H1 (cell line): ENCODE measurements at places on chromosomes 2 and 18. TPM values are rescaled to one million over a fixed set of nuclear protein-coding genes. Genes with fewer than 3 reads are reported as not detected.

- no peak overlapping the region for H3K4me3 ChIP-seq
- no peaks in the 10 kb centered on the region for H3K27me3 ChIP-seq
- DNase-seq = no peak
- no peak overlapping the region for H3K27ac ChIP-seq
These were observed 41.3 kb downstream of the LHCGR start for GRCh38 chr2:48714245-48714644.

The CD302 gene
- 0.61 and 0.76 TPM in 2 replicates for total RNA-seq

- no peak overlapping the region for H3K4me3 ChIP-seq
- H3K4me1 ChIP-seq = peaks cover 5% of the 10 kb centered on the region; the same call in 1 of the 2 replicates
- H3K27me3 ChIP-seq = no peaks in the 10 kb centered on the region
- no peaks in the 10 kb centered on the region for H3K36me3 ChIP-seq
- no peak overlapping the region for H3K27ac ChIP-seq
These were observed 2.5 kb downstream of the SLC66A3 start for GRCh38 chr2:11157731-11158130.

The PRLH gene
- not detected in 2 replicates for total RNA-seq

- H3K36me3 ChIP-seq = no peaks in the 10 kb centered on the region
- DNase-seq = no peak
- H3K27ac ChIP-seq = no peak overlapping the region
- H3K27me3 ChIP-seq = no peaks in the 10 kb centered on the region
These were observed 78.4 kb downstream of the EPAS1 start for GRCh38 chr2:46375566-46376125.

GRCh38 chr18:58896734-58897508 lies 32.2 kb downstream of the ZNF532 start:
- H3K27me3 ChIP-seq = no peaks in the 10 kb centered on the region
- peaks cover 19% of the 10 kb centered on the region for H3K4me1 ChIP-seq
- H3K27ac ChIP-seq = no peak overlapping the region
- peaks cover 6% of the 10 kb centered on the region for H3K36me3 ChIP-seq
- no peak for DNase-seq
- no peak overlapping the region for H3K4me3 ChIP-seq

- no peaks in the 10 kb centered on the region for H3K4me1 ChIP-seq
- H3K27me3 ChIP-seq = no peaks in the 10 kb centered on the region
- no peak overlapping the region for H3K27ac ChIP-seq
- no peaks in the 10 kb centered on the region for H3K36me3 ChIP-seq
These were observed 143.3 kb downstream of the MREG start for GRCh38 chr2:215870088-215870490.

DNA sequence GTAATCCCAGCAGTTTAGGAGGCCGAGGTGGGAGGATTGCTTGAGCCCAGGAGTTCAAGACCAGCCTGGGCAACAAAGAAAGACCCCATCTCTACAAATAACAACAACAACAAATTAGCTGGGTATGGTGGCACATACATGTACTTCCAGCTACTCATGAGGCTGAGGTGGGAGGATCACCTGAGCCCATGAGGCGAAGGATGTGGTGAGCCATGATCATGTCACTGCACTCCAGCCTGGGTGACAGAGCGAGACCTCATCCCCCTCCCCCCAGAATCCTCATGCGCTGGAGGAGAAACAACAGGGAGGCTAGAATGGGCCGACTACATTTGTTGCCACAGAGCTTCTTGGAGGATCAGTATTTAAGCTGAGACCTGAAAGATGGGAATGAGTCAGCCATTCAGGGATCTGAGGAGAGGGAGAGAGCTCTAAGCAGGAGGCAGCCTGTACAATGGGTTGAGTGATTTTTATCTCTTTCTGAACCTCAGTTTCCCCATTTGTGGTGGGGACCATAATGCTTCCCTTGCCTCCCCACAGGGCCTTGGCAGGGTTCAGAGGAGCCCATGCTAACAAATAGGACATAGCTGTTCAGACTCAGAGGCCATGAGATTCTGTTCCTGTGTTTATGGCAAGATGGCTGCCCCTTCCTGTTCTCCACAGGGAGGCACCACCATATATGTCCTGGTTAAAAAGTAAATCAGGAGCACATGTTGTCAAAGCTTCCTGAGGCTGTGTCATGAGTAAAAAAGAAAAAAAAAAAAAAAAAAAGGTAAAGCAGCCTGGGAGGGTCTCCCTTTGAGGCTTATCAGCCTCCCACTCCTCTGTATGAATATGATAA lies 131.4 kb upstream of the HAAO start:
- H3K4me1 ChIP-seq = peaks cover 21% of the 10 kb centered on the region
- H3K27ac ChIP-seq = peak overlapping the region; percentile 62; the same call in 1 of the 2 replicates
- H3K36me3 ChIP-seq = no peaks in the 10 kb centered on the region
- DNase-seq = no peak
- no peak overlapping the region for H3K4me3 ChIP-seq
- H3K27me3 ChIP-seq = no peaks in the 10 kb centered on the region

- no peaks in the 10 kb centered on the region for H3K36me3 ChIP-seq
- DNase-seq = no peak
- H3K27me3 ChIP-seq = no peaks in the 10 kb centered on the region
- no peak overlapping the region for H3K27ac ChIP-seq
These were observed 2003.8 kb upstream of the PIK3C3 start for GRCh38 chr18:39951142-39951720.

- H3K4me3 ChIP-seq = no peak overlapping the region
- H3K36me3 ChIP-seq = no peaks in the 10 kb centered on the region
- no peak overlapping the region for H3K27ac ChIP-seq
- H3K4me1 ChIP-seq = no peaks in the 10 kb centered on the region
- no peak for DNase-seq
These were observed 170.4 kb upstream of the SESTD1 start for GRCh38 chr2:179435000-179435399.

GRCh38 chr2:195768431-195768830 lies 111.4 kb downstream of the SLC39A10 start:
- H3K4me3 ChIP-seq = no peak overlapping the region
- no peak overlapping the region for H3K27ac ChIP-seq
- no peak for DNase-seq
- no peaks in the 10 kb centered on the region for H3K4me1 ChIP-seq
- H3K27me3 ChIP-seq = no peaks in the 10 kb centered on the region
- no peaks in the 10 kb centered on the region for H3K36me3 ChIP-seq

DNA sequence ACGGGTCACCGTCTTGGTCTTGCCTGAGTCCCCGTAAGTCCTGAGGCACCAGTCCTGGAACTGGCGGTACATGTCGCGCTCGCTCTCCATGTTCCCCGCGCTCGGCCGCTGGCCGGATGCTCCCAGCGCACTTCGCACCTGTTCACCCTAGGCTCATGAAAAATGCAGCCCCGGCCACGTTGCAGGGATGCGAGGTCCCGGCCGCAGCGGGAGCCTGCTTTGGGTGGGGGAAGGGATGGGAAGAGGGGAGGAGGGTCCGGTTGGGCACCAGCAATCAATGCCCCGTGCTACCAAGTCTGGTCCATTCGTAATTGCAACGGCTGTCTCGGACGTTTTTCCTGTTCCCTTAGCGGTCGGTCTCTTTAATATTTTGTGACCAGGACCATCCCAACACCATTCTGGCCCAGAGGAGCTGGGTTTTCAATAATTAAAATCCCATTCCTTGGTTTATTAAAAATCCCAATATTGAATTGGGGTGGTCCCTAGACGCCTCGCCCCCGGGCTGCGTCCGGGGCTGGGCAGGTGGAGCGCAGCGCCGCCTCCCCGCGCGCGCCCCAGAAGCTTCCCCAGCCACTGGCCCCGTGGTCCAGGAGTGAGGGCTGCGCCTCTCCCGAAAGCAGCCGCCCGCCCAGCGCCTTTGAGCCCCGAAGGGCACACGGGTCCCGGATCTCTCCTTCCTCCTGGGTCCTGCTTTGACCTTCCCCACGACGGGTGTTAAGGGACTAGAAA lies 1.4 kb downstream of the NOL4 start:
- peak overlapping the region; percentile 71 for H3K4me3 ChIP-seq
- peak; percentile 82 for DNase-seq
- peaks cover 41% of the 10 kb centered on the region for H3K27me3 ChIP-seq
- H3K27ac ChIP-seq = no peak overlapping the region

The CRYGC gene
- total RNA-seq = not detected in 2 replicates

GRCh38 chr18:13617826-13618515 lies 108.4 kb downstream of the FAM210A start:
- H3K4me1 ChIP-seq = no peaks in the 10 kb centered on the region
- no peak for DNase-seq
- peaks cover 6% of the 10 kb centered on the region; the same call in 1 of the 2 replicates for H3K27me3 ChIP-seq
- H3K4me3 ChIP-seq = no peak overlapping the region
- no peaks in the 10 kb centered on the region for H3K36me3 ChIP-seq

GRCh38 chr18:63890950-63891304 lies 3.4 kb downstream of the SERPINB2 start:
- H3K4me1 ChIP-seq = no peaks in the 10 kb centered on the region
- no peak for DNase-seq
- no peak overlapping the region for H3K27ac ChIP-seq
- no peaks in the 10 kb centered on the region for H3K36me3 ChIP-seq

DNA sequence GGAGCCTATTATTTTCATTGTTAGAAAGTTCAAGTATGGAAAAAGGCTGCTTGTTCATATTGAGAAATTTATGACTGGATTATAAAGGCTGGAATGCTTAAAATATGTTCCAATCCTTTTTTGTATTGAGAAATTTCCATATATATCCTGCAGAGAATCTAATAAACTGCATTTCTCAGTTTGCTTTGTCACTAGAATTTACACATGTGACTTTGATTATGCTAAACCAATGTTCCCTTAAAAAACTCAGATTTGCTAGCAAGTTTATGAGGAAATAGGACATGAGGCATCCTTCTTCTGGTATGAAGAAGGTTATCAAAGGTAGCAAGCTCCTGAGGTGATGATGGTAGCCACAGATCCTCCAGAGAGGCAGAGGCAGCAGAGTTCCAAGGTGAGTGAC lies 29.2 kb upstream of the DSEL start:
- H3K27me3 ChIP-seq = no peaks in the 10 kb centered on the region
- no peaks in the 10 kb centered on the region for H3K4me1 ChIP-seq
- no peaks in the 10 kb centered on the region for H3K36me3 ChIP-seq
- no peak for DNase-seq
- H3K27ac ChIP-seq = no peak overlapping the region

The DES gene
- total RNA-seq = 1.5 and 1.8 TPM in 2 replicates

The SPR gene
- total RNA-seq = 10.7 and 11.5 TPM in 2 replicates

DNA sequence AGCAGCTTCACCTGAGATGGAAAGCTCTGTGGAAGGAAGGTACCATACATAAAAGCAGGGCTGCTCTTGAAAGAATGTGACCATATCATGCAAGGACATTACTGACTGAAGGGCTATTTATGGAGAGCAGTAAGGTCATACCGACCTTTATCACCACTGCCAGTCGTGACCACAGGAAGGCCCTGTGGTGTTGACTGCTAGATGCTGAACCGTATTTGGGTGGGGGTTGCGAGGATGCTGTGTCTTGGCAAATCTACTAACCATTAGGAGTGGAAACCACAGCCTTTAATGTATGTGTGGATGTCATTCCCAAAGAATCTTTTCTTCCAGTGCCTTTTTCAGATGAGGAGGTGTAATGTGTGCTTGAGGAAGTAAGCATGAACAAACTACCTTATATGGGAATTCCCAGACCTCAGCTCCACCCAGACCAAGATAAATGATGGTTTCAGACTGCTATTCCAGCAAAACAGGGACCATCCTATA lies 60.8 kb downstream of the LIMS1 start:
- no peak for DNase-seq
- H3K4me3 ChIP-seq = no peak overlapping the region
- no peak overlapping the region for H3K27ac ChIP-seq
- peaks cover 7% of the 10 kb centered on the region; the same call in 1 of the 2 replicates for H3K4me1 ChIP-seq
- no peaks in the 10 kb centered on the region for H3K36me3 ChIP-seq

GRCh38 chr2:173149491-173149890 lies 73.8 kb downstream of the MAP3K20 start:
- H3K4me3 ChIP-seq = no peak overlapping the region
- H3K4me1 ChIP-seq = no peaks in the 10 kb centered on the region
- no peak for DNase-seq
- H3K27ac ChIP-seq = no peak overlapping the region
- no peaks in the 10 kb centered on the region for H3K36me3 ChIP-seq

The NCKAP1 gene
- 153 and 173 TPM in 2 replicates for total RNA-seq

GRCh38 chr2:2848198-2848597 lies 517.1 kb upstream of the MYT1L start:
- no peak for DNase-seq
- peaks cover 3% of the 10 kb centered on the region for H3K4me1 ChIP-seq
- H3K27ac ChIP-seq = no peak overlapping the region
- no peaks in the 10 kb centered on the region for H3K27me3 ChIP-seq

DNA sequence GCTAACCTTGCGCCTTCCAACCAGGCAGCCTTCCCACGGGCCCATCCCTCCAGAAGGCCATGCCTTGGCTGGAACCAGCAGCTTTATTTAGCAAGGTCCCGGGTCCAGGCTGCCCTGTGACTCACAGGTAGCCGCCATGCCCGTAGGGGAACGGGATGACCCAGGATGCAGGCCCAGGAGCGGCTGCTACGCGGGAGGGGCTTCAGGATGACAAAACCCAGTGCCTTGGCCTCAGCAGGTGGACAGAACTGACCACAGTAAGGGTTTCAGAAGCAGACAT lies 63.3 kb downstream of the RTP5 start:
- H3K27me3 ChIP-seq = no peaks in the 10 kb centered on the region
- no peak overlapping the region for H3K27ac ChIP-seq
- H3K4me3 ChIP-seq = no peak overlapping the region
- no peak for DNase-seq
- H3K4me1 ChIP-seq = no peaks in the 10 kb centered on the region

DNA sequence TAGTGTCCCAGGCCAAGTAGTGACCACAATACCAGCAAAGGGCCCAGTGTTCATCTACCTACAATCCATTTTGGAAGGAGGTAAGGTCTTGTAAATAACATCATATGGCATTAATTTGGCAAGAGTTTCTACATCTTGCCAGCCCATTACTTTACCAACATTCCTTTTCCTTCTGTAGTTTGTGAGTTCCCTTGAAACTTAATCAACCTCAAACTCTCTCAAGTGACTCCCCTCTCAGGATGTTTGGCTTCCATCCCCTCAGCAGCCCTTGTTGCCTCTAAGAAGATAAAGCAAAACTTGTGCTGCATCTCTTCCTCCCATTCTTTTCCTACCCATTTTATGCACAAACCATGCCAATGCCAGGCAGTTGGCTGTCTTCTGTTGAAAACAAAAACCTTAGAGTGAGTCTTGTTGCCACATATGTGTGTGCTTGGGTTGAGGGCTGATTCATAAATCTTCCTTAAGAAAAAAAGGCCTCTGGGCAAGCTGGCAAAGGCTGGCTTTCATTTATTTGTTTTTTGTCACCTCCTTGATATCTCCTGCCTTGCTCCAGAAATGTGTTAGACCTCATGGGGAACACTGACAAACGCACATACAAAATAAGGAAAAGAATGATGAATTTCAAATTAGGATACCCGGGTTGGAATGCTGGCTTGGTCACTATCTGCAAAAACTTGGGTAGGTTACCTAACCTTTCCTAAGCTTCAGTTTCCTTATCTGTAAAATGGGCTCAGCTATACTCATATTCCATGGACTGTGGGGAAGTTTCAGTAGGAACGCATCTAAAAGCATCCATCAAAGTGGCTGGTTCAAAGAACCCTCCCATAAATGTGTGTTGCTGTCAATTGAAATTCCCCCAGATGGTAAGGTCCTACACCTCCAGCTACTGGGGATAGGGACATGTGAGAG lies 29.4 kb upstream of the ST3GAL5 start:
- no peak overlapping the region for H3K27ac ChIP-seq
- H3K4me1 ChIP-seq = no peaks in the 10 kb centered on the region
- no peaks in the 10 kb centered on the region for H3K27me3 ChIP-seq
- DNase-seq = no peak
- no peaks in the 10 kb centered on the region for H3K36me3 ChIP-seq

The SLC30A3 gene
- 15.2 and 16.1 TPM in 2 replicates for total RNA-seq

GRCh38 chr2:28633746-28634145 lies 117.9 kb upstream of the PPP1CB start:
- no peak overlapping the region for H3K4me3 ChIP-seq
- H3K4me1 ChIP-seq = no peaks in the 10 kb centered on the region
- H3K27ac ChIP-seq = no peak overlapping the region
- DNase-seq = no peak

The MEP1B gene
- not detected in 2 replicates for total RNA-seq

The CNDP1 gene
- total RNA-seq = not detected in 2 replicates

The ACADL gene
- 0.34 and 0.40 TPM in 2 replicates for total RNA-seq

GRCh38 chr2:13137679-13138078 lies 420.9 kb downstream of the TRIB2 start:
- no peak overlapping the region for H3K27ac ChIP-seq
- no peak for DNase-seq
- no peaks in the 10 kb centered on the region for H3K27me3 ChIP-seq
